Activated naive CD4-positive, alpha-beta T cell (primary cell): ENCODE measurements at places on chromosomes 3 and 15.

DNA sequence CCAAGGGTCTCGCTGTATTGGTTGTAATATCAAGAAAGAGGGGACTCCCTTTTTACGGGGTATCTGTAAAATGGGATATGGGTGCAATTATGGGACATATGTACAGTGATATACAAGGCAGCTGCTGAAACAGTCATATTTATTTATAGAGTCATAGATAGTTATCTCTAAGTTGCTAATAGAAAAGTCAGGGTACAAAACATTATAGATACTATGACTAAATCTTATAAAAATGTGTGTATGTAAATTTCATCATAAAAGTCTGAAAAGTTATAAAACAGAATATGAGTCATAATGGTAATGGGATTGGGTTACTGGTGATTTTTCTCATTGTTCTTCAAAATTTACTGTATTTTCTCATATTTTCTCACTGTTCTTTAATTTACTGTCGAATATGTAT lies 344.9 kb upstream of the SLCO3A1 start:
- no peak for DNase-seq

- no peak for DNase-seq
Observed at GRCh38 chr3:186108106-186108940, 566 bp downstream of the ETV5 start.

DNA sequence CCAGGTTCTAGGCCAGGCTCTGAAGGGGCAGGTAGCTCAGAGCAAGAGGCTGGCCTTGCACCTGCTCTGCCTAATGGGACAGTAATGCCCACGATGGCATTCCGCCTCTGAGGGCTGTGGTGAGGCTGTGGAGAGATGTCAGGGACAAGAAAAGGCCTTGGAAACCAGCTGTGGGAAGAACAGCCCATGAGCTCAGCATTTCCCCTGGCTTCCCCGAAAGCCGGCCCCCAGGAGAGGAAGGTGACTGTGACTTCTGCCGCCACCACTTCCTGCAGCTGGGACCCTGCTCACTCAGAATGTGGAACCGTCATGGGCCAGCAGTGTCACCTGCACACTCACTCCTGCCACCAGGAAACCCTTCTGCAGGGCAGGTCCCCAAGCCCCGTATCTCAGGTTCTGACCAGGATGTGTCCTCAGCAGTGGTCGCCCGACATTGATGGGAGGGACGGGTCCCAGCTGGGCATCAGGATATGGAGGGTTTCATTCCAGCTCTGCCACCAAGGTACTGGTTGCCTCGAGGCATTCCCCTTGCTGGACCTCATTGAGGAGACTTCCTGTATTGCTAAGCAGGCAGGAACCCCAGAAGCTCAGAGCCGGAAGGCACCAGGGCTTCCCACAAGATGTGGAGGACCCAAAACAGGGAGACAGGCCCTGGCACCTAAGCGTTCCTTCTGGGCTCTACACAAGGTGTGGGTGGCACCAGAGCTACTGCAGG lies 30.7 kb downstream of the SEMA7A start:
- DNase-seq, result peak; percentile 20

GRCh38 chr3:54905261-54905888 lies 22.5 kb downstream of the LRTM1 start:
- no peak for DNase-seq

GRCh38 chr3:188007897-188008296 lies 146.1 kb upstream of the LPP start:
- no peak for DNase-seq

GRCh38 chr15:81209635-81210034 lies 13.0 kb downstream of the IL16 start:
- no peak for DNase-seq

DNA sequence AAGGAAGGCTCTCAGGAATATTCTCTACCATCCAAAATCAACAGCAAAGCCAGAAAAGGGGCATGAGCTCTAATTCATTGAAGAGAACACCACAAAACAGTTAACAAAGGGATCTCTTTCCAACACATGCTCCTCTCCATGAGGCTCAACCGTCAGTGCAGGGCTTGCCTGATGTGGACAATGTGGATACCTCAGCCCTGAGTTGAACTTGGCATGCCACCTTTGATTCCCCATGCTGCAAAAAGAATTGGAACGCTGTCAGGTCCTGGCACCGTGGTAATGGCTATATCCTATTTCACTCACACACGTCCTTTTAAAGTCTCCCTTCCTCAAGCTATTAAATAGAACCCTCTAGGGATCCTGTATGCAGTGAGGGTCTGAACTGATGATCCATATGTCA lies 30.7 kb upstream of the IP6K2 start:
- DNase-seq, result no peak

- DNase-seq, result no peak
Observed at GRCh38 chr3:64686446-64686908, 1.3 kb downstream of the ADAMTS9 start.

GRCh38 chr15:33440900-33441299 lies 130.1 kb downstream of the RYR3 start:
- no peak for DNase-seq

- DNase-seq, result no peak
Observed at GRCh38 chr3:129606636-129607390, at the start of gene PLXND1. TSS of gene PLXND1 (minus strand) at chr3:129606676. CDS start at chr3:129606639, 37 bp downstream.

DNA sequence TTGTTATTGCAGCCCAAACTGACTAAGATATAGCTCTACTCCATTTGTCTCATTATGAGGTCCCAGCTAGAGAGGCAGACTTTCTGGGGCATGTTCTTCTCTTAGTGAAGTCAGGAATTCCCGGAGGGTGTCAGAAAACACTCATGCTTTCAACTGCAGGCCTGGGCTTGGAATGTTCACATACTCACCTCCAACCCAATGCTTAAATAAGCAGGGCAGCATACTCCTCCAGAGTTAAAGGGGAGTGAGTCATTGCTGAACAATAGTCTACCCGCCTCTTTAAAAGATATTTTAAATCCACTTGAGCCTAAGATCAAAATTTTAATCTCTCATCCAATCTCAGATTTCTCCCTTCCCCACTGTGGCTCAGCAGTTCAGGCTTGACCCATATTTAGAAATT lies 167.8 kb upstream of the DPH6 start:
- DNase-seq, result no peak

DNA sequence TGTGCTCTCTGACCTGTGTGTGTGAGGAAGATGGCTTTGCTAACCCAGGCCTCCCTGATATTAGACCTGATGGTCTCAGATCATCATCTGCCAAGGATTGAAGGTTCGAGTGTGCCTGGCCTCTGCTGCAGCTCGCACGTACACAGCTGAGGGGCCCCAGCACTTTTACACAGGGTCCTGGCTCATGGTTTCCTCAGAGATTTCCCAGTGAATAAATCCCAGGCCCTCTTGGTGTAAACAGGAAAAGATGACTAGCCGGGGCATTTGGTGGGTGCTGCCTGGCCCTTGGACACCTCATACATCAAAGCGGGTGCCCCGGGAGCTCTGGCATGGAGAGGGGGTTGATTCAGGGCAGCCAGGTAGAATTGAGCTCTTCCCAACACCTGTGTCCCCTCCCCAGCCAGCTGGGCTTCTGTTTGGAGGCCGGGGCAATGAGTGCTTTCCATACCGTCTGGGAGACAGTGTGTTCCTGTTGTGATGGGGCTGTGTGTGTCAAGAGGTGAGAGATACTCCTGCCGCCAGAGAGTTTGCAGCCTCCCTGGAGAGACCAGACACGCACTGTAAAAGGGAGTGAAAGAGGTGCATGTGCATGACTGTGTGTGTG lies 72.5 kb upstream of the TLE3 start:
- DNase-seq, result no peak

- DNase-seq, result no peak
Observed at GRCh38 chr3:99505200-99505599, 133.2 kb upstream of the COL8A1 start.
